ENCODE measurements at places on chromosomes 4 and X. TPM values are rescaled to one million over a fixed set of nuclear protein-coding genes. Genes with fewer than 3 reads are reported as not detected.

TCP11X2 gene
- not detected for polyA plus RNA-seq

NSUN7 gene
- 0.66 TPM for polyA plus RNA-seq

F9 gene
- polyA plus RNA-seq, result not detected

IBSP gene
- not detected for polyA plus RNA-seq

USP17L21 gene
- not detected for polyA plus RNA-seq

IL13RA2 gene
- not detected for polyA plus RNA-seq

RHOXF2B gene
- not detected for polyA plus RNA-seq

DRD5 gene
- 0.44 TPM for polyA plus RNA-seq

DNA sequence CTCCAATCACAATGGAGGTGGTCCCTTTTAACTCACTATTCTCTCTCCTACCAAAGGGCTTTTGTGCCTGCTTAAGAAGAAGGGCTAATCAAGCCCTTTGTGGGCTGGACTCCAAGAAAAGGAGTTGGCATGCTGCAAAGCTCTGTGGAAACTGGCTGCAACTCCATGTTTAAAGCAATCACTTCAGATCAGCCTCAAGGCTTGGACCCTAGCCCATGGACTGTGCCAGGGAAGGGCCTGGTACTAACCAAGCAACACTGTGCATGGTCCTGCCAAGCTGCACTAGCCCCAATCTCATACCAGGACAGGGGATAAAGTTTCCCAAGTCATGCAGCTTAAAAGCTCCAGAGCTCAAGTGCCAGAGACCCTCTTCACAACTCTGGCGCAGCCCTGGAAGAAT, 86.7 kb downstream of the ATP8A1 start:
- DNase-seq, result no peak

GRCh38 chrX:111609206-111609605, 71.8 kb upstream of the ALG13 start:
- DNase-seq, result no peak

DNA sequence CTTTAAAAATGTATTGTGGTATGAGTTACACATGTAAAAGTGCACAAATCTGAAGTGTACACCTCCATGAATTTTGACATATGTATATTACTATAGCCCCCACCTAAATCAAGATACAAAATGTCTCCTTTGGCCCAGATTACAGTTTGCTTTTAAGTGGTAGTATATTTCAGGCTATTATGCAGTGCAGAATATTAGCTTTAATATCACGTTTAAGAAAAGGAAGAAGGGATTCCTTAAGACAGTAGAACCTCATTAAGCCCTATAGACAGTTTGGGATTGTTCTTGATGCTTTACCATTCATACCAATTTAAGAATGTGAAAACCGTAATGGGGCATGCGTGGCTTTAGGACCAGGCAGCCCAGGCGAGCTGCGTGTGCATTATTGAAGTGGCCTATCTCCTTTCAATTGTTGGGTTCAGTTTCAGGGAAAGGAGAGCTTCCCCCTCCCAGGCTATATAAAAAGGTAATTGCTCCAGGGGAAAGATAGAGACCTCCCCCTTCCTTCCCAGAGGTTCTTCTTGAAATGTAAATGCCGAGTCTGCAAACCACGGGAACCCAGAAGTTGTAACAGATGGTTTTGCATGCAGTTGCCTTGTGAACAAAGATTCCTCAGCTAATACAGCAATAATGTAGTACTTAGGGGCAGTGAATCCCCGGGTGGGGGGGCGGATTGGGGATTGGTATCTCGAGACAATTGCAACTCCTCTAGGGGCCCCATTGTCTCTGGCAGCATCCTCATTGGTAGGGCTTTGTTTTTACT, 106.1 kb downstream of the UCHL1 start:
- no peak for DNase-seq

GRCh38 chr4:119040694-119041185, 94.9 kb upstream of the MYOZ2 start:
- no peak for DNase-seq

- DNase-seq, result no peak
Measured at GRCh38 chr4:53889326-53890055, 174.9 kb downstream of the CHIC2 start.

GRCh38 chr4:6047130-6047673, 29.0 kb upstream of the C4orf50 start:
- no peak for DNase-seq

- DNase-seq, result no peak
Measured at GRCh38 chr4:72286185-72286584, 254.4 kb downstream of the NPFFR2 start.

- DNase-seq, result no peak
Measured at GRCh38 chr4:152112887-152113286, 352.1 kb upstream of the GATB start.

- DNase-seq, result no peak
Measured at GRCh38 chr4:184816962-184817361, 8.8 kb downstream of the ACSL1 start.

DNA sequence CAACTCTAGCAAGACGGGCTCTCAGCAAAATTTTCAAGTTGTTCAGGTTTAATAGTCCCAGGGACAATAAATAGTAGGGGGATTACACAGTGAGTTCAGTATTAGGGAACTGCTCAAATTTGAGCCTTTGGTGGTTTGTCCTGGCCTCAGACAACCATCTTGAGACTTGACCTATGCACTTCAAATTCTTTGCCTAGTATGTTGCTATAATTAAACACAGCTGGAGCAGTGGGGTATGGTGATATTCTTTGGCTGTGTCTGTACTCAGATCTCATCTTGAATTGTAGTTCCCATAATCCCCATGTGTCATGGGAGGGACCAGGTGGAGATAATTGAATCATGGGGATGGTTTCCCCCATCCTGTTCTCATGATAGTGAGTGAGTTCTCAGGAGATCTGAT, 43.3 kb upstream of the TEX13A start:
- no peak for DNase-seq

- DNase-seq, result peak; percentile 42
Measured at GRCh38 chrX:53089224-53089842, 4.6 kb upstream of the KANTR start.

GRCh38 chrX:154751203-154751668, 359 bp upstream of the GAB3 start:
- DNase-seq, result no peak

GRCh38 chr4:170243662-170244288, 154.0 kb upstream of the AADAT start:
- DNase-seq, result no peak

GRCh38 chr4:87278335-87278794, 44.3 kb downstream of the HSD17B13 start:
- no peak for DNase-seq

- DNase-seq, result no peak
Measured at GRCh38 chrX:151153086-151153485, 23.3 kb upstream of the GPR50 start.

DNA sequence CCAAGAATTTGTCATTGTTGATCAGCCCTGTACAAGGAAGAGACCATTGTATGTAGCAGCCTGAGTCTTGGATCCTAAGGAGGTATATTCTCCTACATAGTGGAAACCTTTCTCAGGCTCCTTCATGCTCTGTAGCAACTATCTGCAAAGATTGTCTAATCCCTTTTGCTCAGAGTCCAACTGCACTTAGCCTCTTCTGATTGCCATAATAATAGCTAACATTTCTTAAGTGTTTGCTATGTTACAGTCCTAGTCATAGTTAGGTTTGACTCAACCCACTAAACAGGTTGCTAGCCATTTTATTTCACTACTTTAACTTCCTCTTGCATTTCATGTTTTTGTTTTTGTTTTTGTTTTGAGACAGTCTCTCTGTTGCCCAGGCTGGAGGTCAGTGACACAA, 50.8 kb upstream of the SLC16A2 start:
- no peak for DNase-seq

- DNase-seq, result peak; percentile 29
Measured at GRCh38 chr4:150004481-150004880, 73.8 kb upstream of the DCLK2 start.

- DNase-seq, result no peak
Measured at GRCh38 chr4:35897808-35898207, 346.5 kb downstream of the ARAP2 start.

- DNase-seq, result no peak
Measured at GRCh38 chrX:81405781-81406180, 203.9 kb downstream of the SH3BGRL start.

DNA sequence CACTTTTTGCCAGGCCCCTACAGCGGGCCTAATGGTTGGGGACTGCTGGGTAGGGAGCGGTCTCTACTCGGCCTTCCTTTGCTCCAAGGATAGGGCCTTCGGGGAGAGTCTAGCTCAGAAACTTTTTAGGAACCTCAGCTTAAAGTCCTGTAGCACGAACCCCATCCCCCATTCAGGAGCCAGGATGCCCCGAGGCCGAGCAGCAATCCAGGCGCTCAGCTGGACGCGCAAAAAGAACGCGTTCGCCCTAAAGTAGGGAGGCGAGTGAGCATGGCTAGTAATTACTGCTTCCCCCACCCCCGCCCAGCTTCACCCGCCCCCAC, 9.7 kb downstream of the POU4F2 start:
- DNase-seq, result no peak

- no peak for DNase-seq
Measured at GRCh38 chr4:121885115-121885514, 14.8 kb upstream of the BBS7 start.

GRCh38 chr4:53617101-53617680, 25.9 kb upstream of the LNX1 start:
- DNase-seq, result no peak

- no peak for DNase-seq
Measured at GRCh38 chr4:25535278-25535677, 120.4 kb upstream of the SLC34A2 start.

- no peak for DNase-seq
Measured at GRCh38 chr4:39648213-39648612, 9.5 kb upstream of the SMIM14 start.

GRCh38 chrX:16966752-16967448, 20.4 kb downstream of the REPS2 start:
- no peak for DNase-seq

GRCh38 chr4:45119376-45119775, 393.0 kb upstream of the GNPDA2 start:
- no peak for DNase-seq
